Sciatic nerve (tissue), 2 donors: ENCODE measurements at places on chromosomes 7 and 10. TPM values are rescaled to one million over a fixed set of nuclear protein-coding genes. Genes with fewer than 3 reads are reported as not detected.
A peak's percentile ranks its signal among the peaks of the same experiment; 100 is the strongest.

DNA sequence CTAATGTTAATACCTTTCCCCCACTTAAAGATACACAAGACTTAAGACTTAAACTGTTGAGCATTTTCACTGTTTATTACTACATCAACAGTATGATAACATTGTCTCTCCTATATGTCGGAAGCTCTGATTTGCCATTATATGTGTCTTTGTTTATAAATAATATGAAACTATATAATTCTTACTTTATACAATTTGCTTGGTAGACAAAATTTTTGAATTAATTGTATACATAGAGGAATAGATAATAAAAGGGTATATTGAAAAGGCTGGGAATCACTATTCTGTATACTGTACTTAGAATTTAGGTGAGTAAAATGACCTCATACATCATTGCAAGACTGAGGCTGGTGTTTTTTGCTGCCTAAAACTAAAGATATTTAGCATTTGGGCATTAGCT lies 82.1 kb upstream of the HDAC9 start:
- no peak for DNase-seq

- no peak for DNase-seq
Measured at GRCh38 chr10:129402459-129402858, 64.6 kb upstream of the MGMT start.

GRCh38 chr7:5701085-5701914 lies 80.2 kb downstream of the RNF216 start:
- no peak for DNase-seq

ACTL6B gene
- not detected for total RNA-seq

CC2D2B gene
- 3.1 TPM for total RNA-seq

- no peak for DNase-seq
Measured at GRCh38 chr10:29355411-29355991, 66.6 kb downstream of the LYZL1 start.

DNA sequence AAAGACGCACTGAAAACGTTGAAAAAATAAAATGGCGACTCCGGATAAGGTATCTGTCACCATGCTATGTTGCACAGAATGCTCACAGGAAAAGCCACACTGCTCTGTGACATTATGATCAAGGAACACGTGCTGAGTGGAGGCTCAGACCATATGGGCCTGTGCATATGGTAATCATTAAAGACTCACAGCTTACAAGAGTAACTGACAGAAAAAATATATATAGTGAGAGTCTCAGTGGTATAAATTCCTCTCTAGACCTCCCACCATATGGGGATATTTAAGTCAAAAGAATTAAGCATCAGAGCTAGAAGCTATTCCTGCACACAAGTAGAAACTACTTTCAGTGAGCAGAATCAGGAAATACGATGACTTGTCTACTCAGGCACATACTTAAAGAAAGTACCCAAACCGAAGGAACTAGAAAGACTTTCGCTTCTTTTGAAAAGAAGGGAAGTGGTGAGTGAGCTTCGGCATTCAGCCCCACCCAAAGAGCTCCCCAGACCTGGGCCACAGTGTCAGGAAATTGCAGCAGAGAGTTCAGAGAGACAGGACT lies 65.1 kb upstream of the MPP7 start:
- no peak for DNase-seq

LMOD2 gene
- total RNA-seq = not detected

DNA sequence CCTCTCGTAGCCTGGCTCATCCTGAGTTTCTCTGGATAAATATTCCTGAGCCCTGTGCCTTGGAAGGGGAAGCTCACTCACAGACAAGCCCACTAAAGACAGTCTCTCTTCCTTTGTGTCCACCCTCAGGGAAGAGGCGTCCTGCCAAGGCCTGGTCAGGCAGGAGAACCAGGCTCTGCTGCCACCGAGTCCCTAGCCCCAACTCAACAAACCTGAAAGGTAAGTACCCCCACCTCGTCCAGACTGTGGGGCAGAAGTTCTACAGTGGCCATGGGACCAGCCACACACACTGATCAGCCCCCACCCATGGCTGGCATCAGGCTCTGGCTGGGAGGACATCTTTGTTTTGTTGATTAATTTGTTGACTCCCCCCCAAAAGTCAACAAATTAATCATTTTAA lies 2.8 kb downstream of the GPR15LG start:
- DNase-seq = no peak

- peak; percentile 68 for DNase-seq
Measured at GRCh38 chr10:117167789-117168674, 29.3 kb upstream of the KCNK18 start.

DNA sequence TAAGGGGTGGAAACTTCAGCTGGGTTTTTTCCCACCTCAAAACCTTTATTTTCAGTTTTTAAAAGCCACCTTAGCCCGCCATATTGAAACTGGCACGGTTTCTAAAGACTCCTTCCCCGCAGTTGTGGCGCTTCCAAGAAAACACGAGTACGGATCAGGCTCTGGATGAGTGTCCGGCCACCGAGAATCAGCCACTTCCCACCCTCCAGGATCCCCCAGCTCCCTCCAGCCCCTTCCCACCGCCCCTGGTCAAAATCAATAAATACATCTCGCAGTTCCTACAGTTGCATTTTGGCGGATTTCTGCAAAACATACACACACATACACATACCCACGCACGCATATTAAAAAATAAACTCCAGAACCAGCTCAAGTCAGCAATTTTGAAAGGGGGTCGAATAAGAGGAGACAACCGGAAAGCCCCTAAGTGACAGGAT lies 1.1 kb downstream of the SFMBT2 start:
- DNase-seq = no peak

CLDN4 gene
- 0.85 TPM for total RNA-seq

- no peak for DNase-seq
Measured at GRCh38 chr10:46289209-46289810, 2.5 kb downstream of the ANTXRL start.

DNA sequence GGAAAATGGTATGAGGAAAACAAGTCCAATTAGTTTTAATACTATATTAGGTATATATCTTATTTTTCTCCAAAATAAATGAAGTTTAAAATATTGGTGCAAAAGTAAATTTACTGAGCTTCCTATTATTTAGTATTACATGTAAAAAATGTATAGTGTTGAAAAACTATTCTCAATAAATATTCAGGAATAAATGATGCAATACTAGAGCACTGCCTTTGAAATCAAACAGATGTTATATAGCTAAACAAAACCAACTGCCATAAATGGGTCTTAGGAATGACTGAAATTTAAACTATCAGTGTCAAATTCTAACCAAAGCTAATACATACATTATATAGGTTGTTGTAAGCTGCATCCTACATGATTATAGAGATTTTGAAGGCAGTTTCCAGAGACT lies 1434.0 kb upstream of the LRRTM3 start:
- DNase-seq = no peak

GRCh38 chr10:122877264-122877663 lies 2.1 kb downstream of the FAM24B start:
- DNase-seq = no peak

DNA sequence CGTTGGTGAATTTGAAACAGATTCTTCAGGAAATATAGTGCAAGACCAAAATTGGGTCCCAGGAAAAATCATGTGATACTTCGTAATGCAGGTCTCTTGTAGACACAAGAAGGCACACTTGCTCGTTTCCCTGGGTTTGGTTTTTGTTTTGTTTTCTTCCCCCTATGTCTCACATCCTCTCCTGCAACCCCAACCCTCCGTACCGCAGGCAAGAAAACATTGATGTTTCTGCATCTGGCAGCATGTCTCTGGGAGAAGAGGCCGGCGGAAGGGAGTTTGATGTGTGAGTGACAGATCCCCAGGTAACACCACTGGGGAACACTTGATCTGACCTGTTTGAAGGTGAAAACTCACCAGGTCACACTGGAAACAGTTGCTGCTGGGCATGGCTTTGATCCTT lies 718.5 kb downstream of the AUTS2 start:
- no peak for DNase-seq

DNA sequence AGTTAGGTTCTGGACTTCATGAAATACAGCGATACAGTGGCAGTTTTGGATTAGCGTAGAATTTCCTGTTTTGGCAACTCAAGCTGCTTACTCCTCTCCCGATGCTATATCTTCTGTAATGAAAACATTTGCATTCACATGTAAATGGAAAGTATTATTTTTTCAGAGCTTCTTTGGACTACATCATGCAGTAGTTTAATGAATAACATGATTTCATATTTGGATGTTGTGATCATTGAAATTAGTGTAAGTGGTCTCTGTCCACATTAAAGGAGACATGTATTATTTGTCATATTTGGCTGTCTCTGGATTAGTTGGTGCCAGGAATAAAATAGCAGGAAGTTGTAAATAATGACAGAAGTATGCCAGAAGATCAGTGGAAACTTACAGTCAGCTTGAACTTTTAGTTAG lies 331.6 kb downstream of the GFRA1 start:
- DNase-seq = no peak

DNA sequence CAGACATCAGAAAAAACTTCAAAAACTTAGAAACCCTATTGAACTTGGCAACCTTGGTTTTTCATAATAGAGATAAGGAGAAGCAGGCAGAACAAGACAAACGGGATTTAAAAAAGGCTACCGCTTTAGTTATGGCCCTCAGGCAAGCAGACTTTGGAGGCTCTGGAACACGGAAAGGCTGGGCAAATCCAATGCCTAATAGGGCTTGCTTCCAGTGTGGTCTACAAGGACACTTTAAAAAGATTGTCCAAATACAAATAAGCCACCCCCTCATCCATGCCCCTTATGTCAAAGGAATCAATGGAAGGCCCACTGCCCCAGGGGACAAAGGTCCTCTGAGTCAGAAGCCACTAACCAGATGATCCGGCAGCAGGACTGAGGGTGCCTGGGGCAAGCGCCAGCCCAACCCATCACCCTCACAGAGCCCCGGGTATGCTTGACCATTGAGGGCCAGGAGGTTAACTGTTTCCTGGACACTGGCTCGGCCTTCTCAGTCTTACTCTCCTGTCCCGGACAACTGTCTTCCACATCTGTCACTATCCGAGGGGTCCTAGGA lies 115.3 kb downstream of the NRCAM start:
- DNase-seq = no peak

GRCh38 chr10:110625356-110625894 lies 18.7 kb upstream of the RBM20 start:
- DNase-seq = no peak

CXCL12 gene
- total RNA-seq = 394 TPM

FXYD4 gene
- total RNA-seq = not detected

- peak; percentile 93 for DNase-seq
Measured at GRCh38 chr7:63900394-63901203, 98.0 kb upstream of the ZNF722 start.
